Activated CD8-positive, alpha-beta memory T cell treated with anti-CD3 and anti-CD28 coated beads, Interleukin-2, amount 50 U/mL, for 48 hours (primary cell): ENCODE measurements at places on chromosomes 5 and 9.

DNA sequence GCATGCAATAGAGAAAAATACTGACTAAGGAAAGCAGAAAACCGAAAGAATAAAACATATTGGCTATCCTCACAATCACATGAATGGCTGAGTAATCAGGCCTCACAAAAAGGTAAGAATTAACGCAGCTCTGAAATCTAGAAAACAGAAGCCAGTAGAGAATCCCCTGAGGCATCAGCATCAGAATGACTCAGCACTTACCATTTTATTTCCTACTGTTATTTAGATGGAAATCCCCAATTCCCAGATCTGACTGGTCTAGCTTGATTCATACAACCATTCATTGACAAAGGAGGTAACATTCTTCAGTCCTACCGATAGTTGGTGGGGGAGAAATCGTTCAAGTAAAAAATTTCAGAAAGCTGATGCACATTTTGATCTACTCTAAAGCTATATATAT, 1408.4 kb upstream of the WWC1 start:
- DNase-seq = no peak

GRCh38 chr5:160155017-160155750, 35.9 kb upstream of the PWWP2A start:
- no peak for DNase-seq

DNA sequence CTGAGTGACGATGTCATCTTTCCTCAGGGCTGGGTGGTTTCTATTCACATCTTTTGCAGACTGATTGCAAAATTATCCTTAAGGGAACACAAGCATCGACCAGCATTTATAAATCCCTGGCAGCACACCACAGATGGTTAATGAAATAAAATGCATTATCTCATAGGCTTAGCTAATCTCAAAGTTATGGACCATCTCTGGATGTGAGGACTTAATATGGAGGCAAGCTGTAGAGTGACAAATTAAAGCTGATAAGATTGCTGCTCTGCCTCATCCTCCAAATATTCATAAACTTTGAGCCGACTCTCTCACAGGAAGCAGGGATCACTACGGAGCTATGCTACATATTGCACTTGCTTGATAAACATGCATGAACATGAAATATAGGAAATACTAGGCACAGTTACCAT, 663.2 kb upstream of the RGMB start:
- DNase-seq = no peak

- DNase-seq = no peak
These were observed 453.5 kb downstream of the RAB3C start for GRCh38 chr5:59036274-59036961.

DNA sequence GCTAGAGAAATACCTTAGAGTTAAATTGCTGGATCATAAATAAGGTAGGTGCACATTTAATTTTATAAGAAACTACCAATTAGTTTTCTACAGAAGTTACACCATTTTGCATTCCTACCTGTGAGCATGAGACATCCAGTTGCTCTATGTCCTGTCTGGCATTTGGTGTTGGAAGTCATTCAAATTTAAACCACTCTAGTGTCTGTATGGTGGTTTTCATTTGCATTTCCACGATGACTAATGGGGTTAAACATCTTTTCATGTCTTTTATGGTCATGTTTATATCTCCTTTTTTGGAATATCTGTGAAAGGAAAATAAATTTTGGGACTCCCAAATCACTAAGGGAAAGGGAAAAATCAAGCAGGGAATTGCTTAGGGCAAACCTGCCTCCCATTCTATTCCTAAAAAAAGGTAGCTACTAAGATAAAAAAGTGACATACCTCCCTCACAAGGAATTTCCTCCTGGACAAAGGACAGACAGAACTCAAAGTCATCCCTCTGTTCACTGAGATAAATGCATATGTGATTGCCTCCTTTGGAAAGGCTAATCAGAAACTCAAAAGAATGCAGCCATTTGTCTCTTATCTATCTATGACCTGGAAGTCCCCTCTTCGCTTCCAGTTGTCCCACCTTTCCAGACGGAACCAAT, 31.6 kb upstream of the ADCY2 start:
- DNase-seq = no peak

DNA sequence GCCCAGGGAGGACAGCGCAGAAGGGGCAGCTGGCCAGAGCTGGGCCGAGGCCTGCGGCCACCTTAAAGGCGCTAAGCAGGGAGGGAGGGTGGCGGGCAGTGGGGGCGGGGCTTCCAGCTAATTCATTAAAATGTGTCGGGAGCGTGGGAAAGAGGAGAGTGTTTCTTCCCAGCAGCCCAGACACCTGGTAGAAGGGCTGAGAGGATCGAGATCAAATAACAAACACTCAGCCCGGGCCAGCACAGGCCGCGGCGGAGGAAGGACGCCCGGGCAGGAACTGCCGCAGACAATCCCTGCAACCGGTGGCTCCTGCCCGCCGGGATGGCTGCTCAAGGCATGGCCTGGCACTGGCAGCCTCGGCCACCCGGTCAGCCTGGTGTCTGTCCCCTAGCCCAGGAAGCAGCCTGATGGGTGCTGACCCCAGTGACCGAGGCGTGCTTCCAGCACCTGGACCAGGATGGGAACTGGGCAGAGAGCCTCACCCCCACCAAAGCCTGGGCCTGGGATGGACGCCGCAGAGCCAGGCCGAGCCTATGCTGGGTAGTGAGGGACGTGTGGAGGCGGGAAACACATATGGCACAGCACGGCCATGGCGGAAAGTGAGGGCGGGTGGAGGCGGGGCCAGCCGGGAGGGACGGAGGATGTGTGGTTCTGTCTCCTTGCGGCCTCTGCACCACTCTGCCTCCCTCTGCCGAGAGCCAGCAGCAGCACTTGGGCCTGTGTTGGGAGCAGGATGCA, 3.2 kb upstream of the NRARP start:
- DNase-seq = peak; percentile 81

GRCh38 chr5:54775645-54776044, 209.7 kb downstream of the ESM1 start:
- DNase-seq = no peak

GRCh38 chr9:35341021-35341420, 148.9 kb upstream of the RUSC2 start:
- DNase-seq = no peak

DNA sequence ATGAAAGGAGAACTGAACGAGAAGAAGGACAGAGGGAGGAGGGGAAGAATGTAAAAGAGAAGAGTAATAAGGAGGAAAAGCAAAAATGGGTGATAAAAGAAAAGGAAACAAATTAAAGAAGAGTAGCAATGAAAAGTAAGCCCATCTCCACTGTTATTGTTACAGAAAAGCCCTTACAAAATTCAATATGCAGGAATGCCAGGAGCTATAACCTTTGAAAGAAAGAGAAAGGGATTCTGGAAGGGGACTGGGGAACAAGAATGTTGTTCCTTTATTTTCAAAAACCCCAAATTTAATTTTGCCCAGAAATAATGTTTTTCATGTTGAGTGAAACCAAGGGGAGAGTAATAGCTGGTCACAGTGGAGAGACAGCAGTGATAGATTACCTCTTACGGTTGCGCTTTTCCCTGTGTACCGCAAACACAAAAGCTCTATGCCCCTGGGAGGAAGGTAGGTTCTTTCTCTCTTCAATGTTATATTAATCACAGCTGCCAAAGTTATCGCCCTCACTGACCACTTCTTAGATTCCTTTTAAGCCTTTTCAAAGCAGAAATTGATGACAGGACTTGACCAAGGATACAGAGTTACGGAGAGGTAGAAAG, 86.7 kb downstream of the BRINP1 start:
- no peak for DNase-seq

DNA sequence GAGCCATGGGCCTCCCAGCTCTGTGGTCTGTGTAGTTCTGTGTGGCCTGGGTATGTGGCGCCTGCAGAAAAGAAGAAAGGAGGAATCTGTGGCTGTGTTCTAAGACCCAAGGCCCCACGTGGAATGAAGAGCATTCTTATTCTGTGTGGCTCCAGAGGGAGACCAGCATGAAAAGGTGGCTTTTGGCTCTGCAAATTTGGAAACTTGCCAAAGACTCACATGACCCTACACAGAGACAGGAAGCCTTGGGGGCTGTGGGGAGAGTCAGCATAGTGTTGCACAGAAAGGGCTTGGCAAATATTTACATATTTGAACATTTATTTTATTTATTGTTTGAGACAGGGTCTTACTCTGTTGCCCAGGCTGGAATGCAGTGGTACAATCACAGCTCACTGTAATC, 193.3 kb downstream of the TMEM38B start:
- DNase-seq = no peak

DNA sequence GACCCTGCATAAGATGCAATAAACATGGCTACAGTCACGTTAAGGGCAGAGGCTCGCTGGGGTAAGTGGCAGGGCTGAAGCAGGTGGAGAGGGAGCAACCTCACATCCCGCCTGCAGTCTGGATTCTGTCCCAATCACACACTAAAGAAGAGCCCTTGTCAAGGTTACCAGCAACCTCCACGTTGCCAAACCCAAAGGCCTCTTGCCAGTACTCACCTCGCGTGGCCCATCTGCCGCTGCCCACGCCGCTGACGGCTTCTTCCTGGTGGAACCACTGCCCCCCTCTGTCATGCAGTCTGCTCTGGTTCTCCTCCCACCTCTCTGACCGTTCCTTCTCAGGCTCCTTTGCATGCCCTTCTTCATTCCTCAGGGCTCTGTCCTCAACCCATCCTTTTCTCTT, 8.8 kb downstream of the AQP7 start:
- DNase-seq = no peak

DNA sequence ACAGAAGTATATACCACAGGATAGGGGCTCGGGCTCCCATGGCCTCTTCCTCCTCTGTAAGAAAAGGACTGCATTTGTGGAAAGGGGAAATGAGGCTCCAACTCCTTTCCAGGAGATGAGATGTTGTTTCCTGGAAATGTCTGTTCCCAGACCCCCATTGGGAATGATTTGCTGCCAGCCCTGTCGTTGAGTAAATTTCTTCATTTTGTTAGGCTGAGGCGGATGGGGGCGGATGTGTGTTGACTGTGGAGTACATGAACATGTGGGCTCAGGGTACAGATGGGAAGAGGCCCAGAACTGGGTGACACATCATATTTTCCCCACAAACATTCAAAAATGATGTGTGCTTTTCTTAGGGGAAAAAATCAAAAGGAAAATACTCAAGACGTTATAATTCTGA, 28.8 kb upstream of the TNFAIP8 start:
- DNase-seq = no peak

- DNase-seq = no peak
These were observed 29.5 kb downstream of the SLC46A2 start for GRCh38 chr9:112861155-112861554.

DNA sequence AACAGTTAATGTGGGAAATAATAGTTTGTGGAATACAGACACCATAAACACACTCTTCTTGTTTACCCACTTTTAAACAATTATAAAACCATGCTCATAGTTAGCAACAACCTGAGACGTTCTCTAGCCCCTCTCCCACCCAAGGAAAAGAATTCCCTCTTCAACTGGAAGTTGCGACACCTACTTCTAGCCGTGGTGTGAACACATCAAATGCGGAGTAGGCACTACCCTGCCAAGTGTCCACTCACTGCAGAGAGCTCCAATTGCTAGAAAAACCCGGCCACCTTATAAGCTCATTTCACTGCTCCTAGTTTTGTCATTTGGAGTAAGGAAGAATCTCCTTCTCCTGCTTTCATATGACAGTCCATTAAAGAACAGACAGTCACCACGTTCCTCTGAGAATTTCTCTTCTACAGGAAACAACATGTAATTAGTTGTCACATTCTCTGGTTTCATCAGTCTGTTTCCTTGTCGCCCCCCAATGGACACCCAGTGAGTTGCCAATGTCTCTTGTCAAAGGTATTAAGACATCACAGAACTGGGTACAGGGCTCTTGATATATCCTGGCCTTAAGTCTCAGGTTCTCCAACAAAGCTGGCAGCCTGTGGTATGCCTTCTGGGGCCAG, 47.3 kb downstream of the PRLR start:
- no peak for DNase-seq

- DNase-seq = no peak
These were observed 92.1 kb downstream of the PIP5K1B start for GRCh38 chr9:68797116-68797515.

GRCh38 chr5:138543730-138544104, 681 bp upstream of the ETF1 start:
- DNase-seq = peak; percentile 90

GRCh38 chr5:51821697-51822096, 438.4 kb downstream of the ISL1 start:
- DNase-seq = no peak

DNA sequence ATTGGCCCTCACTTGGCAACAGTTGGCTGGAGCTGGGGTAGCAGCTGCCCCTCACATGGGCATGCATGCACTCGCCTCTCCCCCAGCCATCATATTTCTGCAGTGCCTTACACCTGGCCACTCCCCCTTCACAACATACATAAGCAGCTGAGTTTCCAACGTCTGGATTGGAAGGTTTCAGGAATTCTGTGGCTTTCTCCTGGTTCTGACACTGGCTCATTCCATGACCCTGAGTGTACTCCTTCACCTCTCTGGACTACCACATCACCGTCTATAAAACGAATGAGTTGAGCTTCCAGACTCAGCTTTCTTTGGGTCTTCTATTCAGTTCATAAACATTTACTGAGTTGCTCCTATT, 84.3 kb downstream of the GALNT10 start:
- no peak for DNase-seq

DNA sequence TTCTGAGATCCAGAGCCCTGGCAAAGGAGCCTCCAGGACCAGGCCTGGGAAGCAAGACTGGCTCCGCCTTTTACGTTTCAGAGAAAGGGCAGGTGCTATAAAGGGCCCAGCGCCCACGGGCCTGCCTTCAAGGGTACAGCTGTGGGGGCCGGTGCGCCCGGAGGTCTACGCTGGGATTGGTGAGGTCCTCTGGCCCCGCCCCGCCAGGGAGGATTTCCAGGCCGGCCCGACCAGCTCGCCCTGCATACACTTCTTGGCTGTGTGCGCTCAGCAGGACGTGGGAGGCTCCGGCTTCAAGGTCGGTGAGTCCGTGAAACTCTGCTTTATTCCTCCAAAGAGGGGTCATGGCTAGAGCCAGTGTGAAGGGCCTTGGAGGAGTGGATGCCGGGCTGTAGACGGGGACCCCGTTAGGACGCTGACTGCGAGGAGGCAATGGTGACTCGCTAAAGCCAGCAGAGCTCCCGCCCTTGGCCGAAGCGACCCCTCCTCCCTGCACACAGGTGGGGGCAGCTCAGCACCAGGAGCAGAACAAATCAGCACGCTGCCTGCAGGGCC, at the start of gene CKMT2:
TSS of gene CKMT2 (plus strand) at position 243 of the 555 bp plus-strand sequence. CDS start 17,811 bp downstream, outside the sequence.
- no peak for DNase-seq

- no peak for DNase-seq
These were observed 55.8 kb downstream of the ANXA2R start for GRCh38 chr5:42984307-42984706.

GRCh38 chr5:35902046-35902672, 36.3 kb downstream of the CAPSL start:
- no peak for DNase-seq

- DNase-seq = peak; percentile 85
These were observed 85.2 kb upstream of the ZBTB43 start for GRCh38 chr9:126719618-126720031.

GRCh38 chr5:141517880-141518617, 29.2 kb downstream of the PCDHGC5 start:
- no peak for DNase-seq

- DNase-seq = peak; percentile 81
These were observed 23.1 kb upstream of the CNOT6 start for GRCh38 chr5:180470966-180471582.

GRCh38 chr9:34553511-34554021, 30.8 kb upstream of the ENHO start:
- DNase-seq = no peak
